ENCODE measurements at places on chromosomes 16 and 17.

DNA sequence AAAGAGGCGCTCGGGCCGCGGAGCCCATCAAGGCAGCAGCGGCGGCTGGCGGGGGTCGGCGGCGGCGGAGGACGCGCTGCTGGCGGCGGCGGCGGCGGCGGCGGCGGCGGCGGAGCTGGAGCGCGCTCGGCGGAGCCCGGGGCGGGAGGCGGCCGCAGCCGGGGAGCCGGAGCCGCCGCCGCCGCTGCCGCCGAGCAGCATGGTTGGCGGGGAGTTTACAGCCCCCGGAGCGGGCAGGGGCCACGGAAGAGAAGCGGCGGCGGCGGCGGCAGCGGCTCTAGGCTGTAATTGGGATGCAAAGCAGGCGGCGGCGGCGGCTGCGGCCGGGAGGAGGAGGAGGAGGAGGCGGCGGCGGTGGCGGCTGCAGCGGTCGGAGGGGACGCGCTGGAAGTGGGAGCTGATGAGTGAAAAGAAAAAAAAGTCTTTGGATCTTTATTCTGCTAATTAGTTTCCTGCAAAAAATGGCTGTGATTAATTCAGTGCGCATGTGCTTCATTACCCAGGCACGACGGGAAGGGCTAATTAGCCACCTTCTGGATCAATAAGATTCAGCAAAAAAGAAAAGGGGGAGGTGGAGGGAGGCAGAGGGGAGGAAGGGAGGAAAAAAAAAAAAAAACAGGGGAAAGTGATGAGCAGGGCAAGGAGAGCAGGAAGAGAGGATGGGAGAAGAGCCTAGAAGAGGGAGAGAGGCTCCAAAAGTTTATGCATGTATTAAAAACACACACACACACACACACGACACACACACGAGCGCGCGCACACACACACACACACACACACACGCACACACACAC is 10.9 kb upstream of the ZFHX3 start:
- DNase-seq, result peak; percentile 75

GRCh38 chr17:1077986-1078711 is 81.2 kb downstream of the TIMM22 start:
- no peak for DNase-seq

DNA sequence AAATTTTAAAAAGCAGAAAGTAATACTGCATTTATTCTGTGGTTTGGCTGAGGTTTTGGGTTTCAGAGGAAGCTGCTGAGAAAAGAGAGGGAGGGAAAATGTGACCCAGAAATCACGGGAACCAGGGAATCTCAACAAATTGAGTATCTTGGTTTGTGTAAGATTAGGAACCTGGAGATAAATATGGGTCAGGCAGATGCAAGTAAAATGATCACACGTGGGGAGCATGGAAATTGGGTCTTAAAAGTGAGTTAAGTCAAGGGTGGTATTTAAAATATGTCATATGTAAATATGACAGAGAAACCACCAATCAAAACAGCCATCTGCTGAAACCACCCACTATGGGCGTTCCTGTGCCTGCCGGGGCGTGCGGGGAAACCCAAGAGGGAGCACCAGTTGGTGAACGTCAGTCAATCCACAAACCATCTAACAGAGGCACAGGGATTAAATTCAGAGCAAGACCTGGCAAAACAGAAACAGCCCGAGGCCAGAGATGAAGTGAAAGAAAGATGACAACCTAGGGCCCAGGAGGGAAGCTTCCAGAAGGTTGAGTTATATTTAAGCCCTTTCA is 33.4 kb downstream of the CDH13 start:
- DNase-seq, result peak; percentile 51

DNA sequence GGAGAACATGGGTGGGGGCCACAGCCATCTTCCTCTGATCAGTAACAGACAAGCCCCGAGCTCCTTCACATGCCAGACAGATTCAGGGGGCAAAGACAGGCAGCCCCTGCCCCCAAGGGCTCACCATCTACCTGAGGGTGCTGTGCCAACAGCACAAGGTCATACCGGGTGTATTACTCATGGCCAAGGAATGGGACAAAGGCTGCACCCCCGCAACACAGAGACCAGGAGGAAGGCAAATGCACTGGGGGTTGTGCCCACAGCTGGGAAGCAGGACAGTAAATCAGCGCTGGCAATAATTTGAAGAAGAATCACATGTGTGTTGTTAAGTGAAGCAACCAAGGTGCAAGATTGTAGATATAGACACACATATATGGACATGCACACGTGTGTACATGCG is 137.1 kb downstream of the C16orf95 start:
- no peak for DNase-seq

DNA sequence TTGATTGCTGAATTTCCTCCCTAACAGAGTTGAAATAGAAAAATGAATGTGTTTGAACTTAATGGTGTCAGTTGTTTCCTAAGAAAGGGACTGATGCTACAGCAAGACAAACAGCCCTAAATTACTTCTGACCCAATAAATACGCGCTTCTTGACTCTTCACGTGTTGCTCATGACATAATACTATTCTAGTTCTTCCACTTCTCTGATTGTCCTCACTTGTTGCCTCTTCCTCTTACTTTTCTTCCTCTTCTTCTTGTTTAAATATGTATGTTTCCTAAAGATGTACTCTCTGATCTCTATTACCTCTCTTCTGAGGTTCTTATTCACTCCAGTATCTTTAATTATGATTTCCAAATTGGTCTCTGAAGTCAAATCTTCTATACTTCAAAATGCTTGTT is 32.4 kb downstream of the RNF43 start:
- no peak for DNase-seq

DNA sequence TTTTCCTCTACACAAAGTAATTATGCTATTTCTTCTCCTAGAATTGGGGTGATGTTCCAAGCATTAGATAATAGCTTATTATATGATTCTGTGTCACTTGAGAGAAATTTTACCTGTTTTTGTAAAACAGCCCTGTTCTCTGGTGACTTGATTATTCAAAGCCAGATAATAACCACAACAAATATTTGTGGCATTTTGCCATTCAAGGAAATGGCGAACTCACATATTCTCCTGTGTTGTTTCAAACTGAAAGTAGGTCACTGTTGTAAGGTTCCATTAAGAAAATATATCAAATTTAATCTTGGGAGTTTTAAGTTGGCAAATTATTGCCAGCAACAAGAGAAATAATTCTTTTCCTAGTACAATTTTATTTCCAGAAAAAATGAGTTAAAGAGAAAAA is 124.8 kb downstream of the STXBP4 start:
- no peak for DNase-seq

DNA sequence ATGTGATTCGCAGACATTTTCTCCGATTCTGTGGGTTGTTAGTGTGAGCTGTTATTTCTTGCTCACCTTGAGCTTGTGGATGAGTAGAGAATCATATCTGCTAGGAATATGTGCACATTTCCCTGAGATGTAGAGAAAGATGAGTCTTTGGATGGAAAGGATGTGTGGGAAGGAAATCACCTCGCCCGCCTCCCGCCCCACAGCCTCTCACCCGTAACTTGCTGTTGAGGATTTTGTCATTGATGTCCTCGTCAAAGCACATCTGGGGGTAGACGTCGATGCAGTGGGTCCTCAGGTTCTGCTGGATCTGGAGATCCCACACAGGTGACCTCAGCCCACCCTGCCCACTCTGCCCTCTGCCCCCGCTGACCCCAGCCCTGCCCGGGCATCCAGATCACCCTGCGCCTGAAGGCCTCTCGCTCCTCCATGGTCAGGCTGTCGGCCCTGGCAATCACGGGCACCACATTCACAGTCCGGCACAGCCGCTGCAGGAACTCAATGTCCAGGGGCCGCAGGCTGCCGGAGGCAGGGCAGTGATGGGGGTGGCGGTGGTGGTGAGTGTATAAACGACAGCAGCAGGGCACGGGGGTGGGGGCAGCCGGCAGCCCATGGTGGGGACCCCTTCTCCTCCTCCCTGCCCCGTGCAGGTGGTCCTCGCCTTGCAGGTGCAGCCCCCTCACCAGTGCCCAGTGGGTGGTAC is 4.7 kb downstream of the SEPTIN12 start:
- no peak for DNase-seq

DNA sequence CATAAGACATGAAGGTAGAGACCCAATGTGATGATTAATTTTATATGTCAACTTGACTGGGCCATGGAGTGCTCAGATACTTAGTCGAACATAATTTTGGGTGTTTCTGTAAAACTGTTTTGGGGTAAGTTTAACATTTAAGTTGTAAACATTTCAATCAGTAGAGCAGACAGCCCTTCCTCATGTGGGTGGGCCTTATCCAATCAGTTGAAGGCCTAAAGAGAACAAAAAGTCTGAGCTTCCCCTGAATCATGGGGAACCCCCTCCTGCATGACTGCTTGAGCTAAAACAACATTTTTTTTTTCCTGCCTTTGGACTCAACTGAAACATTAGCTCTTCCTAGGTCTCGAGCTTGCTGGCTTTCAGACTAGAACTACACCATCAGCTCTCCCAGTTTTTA is 327.3 kb upstream of the SOX9 start:
- no peak for DNase-seq

GRCh38 chr17:76867578-76868175 is 527 bp upstream of the MGAT5B start:
- DNase-seq, result no peak

DNA sequence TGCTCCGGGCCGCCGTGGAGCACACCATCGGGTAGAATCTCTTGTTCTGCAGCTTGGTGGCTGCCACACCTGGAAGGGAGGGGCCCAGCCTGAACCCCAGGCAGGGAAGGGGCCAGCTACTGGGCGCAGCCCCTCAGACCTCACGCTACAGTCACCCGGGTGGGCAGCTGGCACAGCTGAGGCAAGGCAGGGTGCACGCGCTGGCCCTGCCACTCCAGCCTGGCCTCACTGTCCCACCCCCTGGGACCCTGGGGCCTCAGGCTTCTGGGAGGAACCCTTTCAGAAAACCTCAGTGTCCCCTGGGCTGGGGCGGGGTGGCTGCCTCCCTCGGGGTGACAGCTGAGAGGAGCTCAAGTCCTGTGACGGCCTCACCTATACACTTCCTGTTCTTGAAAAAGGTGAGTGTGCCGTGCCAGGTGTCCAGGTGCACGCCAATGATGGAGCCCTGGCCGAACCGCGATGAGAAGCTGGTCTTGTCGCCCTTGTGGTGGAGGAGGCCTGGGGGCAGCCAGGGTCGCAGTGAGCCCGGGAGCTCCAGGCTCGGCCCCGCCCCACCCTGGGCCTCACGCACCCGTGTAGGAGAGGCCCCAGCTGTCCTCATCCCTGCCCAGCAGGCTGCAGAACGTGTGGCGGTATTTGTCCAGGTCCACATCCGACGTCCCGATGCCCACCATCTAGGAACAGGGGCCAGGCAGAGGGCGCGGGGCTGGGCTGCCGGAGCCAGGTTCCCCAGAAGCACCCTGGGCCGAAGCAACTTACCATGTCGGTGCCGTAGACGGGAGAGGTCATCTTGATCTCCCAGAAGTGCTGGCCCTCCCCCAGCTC is 4.7 kb upstream of the MRPS34 start:
- DNase-seq, result no peak

- peak; percentile 28 for DNase-seq
Observed at GRCh38 chr16:19876501-19877059, 8.1 kb downstream of the GPRC5B start.

GRCh38 chr16:4273858-4274311 is 1.1 kb upstream of the TFAP4 start:
- DNase-seq, result peak; percentile 47

DNA sequence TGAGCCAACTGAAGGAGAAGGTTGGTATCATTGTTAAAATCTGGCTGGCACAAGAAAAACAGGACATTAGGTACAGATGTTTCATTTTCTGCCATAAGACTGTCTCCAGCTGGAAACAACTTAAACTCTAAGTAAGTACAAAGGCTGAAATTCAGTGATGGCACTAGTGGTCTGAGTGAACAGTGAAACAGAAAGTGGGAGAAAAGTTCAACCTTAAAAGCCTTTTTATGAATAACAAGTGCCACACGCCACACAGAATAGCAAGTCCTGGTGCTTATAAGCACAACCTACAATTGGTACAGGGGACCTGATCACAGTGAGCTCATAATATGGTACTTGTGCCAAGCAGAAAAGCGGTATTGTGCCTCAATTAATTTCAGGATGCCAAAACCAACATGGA is 56.7 kb downstream of the CEP112 start:
- no peak for DNase-seq

DNA sequence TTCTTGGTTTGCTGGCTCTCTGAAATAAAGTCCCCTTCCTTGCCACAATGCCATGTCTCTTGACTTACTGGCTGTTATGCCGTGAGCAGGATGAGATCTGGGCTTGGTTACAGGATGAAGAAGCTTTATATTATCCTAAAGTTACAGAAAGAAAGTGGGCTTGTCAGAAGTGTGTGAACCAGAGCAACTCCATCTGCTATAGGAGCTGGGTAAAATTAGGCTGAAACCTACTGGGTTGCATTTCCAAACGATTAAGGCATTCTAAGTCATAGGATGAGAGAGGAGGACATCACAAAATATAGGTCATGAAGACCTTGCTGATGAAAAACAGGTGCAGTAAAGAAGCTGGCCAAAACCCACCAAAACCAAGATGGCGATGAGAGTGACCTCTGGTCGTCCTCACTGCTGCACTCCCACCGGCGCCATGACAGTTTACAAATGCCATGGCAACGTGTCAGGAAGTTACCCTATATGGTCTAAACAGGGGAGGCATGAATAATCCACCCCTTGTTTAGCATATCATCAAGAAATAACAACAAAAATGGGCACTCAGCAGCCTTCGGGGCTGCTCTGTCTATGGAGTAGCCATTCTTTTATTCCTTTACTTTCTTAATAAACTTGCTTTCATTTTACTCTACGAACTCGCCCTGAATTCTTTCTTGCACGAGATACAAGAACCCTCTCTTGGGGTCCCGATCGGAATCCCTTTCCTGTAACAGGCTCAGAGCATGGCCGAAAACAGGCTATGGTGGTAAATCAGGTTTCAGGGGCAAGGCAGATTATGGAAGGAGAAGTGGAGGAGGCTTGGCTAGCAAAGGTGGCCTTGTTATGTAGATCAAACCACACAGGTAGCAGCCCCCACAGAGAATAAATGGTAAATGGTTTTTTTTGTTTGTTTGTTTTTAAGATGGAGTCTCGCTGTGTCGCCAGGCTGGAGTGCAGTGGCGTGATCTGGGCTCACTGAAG is 81.3 kb upstream of the C16orf82 start:
- DNase-seq, result no peak

GRCh38 chr17:78759203-78759968 is 22.7 kb downstream of the CYTH1 start:
- DNase-seq, result peak; percentile 70

DNA sequence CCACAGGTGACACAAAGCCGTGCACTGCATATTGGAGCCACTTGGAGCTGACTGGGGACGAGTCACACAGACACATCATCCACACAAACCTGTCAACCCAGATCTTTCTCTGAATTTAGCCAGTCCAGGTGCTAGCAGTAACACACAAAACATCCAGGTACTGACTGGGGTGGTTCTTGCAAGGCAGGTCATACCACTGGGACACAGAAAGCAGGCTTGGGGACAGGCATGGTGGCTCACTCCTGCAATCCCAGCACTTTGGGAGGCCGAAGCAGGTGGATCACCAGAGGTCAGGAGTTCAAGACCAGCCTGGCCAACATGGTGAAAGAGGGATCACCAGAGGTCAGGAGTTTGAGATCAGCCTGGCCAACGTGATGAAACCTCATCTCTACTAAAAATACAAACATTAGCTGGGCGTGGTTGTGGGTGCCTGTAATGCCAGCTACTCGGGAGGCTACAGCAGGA is 14.9 kb downstream of the ENPP7 start:
- no peak for DNase-seq

Data from muscle of arm (tissue), 14 donors.